Chondrocyte (in vitro differentiated cells): ENCODE measurements at places on chromosomes 1 and 21. TPM values are rescaled to one million over a fixed set of nuclear protein-coding genes. Genes with fewer than 3 reads are reported as not detected.

Gene FPGT
- 9.0 to 16.4 TPM (median 11.8 TPM) in 3 replicates for total RNA-seq

Gene LCE2C
- not detected in 3 replicates for total RNA-seq

DNA sequence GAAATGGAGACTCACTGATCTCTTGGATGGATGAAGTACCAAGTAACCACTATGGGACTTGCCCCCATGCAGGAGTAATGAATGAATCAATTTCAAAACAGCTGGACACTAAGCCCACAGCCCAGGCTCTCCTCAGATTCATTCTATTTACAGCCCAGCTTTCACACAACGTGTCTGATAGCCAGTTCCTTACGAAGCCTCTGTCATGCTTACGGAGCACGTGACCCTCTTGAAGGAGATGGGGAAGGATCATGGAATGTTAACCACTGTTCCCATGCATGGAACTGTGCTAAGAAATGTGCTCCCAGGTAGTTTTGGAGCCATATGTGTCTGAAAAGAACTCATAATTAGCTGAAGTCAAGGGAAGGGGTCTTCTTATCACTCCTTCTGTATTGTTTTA lies 124.1 kb downstream of the KIF26B start:
- H3K36me3 ChIP-seq, result peaks cover 7% of the 10 kb centered on the region
- H3K27me3 ChIP-seq, result no peaks in the 10 kb centered on the region
- no peak for DNase-seq
- peaks cover 5% of the 10 kb centered on the region for H3K4me1 ChIP-seq
- H3K27ac ChIP-seq, result no peak overlapping the region

Gene ZBTB37
- 11.0 to 13.8 TPM (median 13.7 TPM) in 3 replicates for total RNA-seq

GRCh38 chr1:183230413-183230812 lies 44.3 kb downstream of the LAMC2 start:
- no peak overlapping the region for H3K27ac ChIP-seq
- no peaks in the 10 kb centered on the region for H3K36me3 ChIP-seq
- peaks cover 32% of the 10 kb centered on the region for H3K4me1 ChIP-seq
- no peak for DNase-seq

- H3K4me1 ChIP-seq, result no peaks in the 10 kb centered on the region
- DNase-seq, result no peak
- no peaks in the 10 kb centered on the region for H3K27me3 ChIP-seq
- no peak within 1 kb of the TSS for H3K4me3 ChIP-seq
- no peak within 1 kb of the TSS for H3K27ac ChIP-seq
Measured at GRCh38 chr1:152599934-152600333, at the start of gene LCE3C. LCE3C (plus strand) TSS chr1:152600234; CDS start chr1:152600732, 498 bp downstream.
